ENCODE measurements at places on chromosomes 3 and 15.

DNA sequence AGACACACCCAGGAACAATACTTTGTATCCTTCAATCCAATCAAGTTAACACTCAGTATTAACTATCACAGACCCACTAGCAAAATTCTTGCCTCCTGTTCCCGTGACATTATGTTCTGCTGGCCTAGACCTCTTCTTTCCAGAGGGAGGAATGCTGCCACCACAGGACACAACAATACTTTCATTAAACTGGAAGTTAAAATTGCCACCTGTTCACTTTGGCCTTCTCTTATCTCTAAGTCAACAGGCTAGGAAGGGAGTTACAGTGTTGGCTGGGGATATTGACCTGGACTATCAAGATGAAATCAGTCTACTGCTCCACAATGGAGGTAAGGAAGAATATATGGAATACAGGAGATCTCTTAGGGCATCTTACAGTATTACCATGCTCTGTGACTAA lies 1000.4 kb upstream of the GBE1 start:
- no peak for DNase-seq

- DNase-seq = no peak
Measured at GRCh38 chr3:81699536-81700320, 61.7 kb downstream of the GBE1 start.

- DNase-seq = no peak
Measured at GRCh38 chr3:123818324-123818920, 65.7 kb downstream of the MYLK start.

DNA sequence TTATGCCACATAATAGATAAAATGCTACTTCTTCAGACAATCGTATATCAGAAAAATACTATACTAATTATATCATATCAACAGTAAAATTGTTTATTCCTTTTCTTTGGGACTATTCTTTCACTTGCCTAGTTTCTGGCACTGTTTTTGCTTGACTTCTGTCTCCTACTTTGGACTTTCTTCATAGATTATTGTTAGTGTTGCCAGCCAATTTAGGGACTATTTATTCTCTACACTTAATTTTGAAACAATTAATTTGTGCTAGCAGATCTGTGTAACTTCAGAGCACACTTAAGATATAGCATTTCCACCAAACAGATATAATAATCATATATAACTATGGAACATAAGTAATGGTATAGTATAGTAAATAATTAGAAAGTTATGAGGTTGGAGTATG lies 305.6 kb downstream of the CADM2 start:
- DNase-seq = no peak

GRCh38 chr15:48719668-48720067 lies 74.2 kb upstream of the FBN1 start:
- DNase-seq = no peak

- DNase-seq = no peak
Measured at GRCh38 chr15:87557881-87558280, 698.7 kb downstream of the NTRK3 start.

DNA sequence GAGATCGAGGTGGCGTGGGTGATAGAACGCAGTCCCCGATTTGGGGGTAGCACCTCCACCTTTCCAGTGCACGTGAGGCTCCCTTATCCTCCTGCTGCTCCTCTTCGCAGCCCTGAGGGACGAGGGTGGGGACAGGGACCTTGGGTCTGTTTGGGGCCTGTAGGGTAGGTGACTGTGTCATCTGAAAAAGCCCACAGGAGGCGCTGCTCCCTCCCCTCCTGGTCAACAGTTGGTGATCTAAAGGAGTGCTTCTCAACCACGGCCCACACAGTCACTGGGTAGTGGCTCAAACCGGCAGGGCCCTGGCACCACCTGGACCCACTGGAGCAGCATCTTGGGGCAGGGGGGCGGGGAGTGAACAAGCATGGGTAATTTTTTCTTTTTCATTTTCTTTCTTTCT lies 7.1 kb downstream of the LRRK1 start:
- DNase-seq = no peak

DNA sequence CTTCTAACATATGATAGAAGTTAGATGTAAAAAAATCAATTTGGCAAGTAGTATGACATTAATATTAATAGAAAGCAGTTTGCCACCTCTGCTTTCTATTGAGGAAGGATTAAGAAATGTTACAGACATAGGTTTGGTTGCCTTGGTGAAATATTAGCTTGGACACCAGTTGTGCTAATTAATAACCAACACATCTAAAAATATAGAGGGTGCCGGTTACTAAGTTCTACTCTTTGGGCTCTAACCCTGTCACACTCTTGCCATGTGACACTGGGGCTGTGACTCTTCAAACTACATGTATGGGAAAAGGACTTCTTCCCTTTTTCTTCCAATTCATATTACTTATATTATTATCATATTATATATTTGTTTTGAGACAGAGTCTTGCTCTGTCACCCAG lies 64.4 kb downstream of the TRIM71 start:
- no peak for DNase-seq

- no peak for DNase-seq
Measured at GRCh38 chr15:99016680-99017321, 9.2 kb upstream of the PGPEP1L start.

GRCh38 chr3:124315215-124316033 lies 323.5 kb upstream of the ROPN1 start:
- no peak for DNase-seq

- no peak for DNase-seq
Measured at GRCh38 chr3:146159037-146159436, 1.9 kb downstream of the PLOD2 start.

Data from stimulated activated CD8-positive, alpha-beta memory T cell treated with anti-CD3 and anti-CD28 coated beads, Interleukin-4, amount 100 ng/mL, for 1 hour (primary cell).